ENCODE measurements at places on chromosomes 1 and 21.
A peak's percentile ranks its signal among the peaks of the same experiment; 100 is the strongest.

GRCh38 chr1:210376836-210377372 lies 48.2 kb downstream of the HHAT start:
- no peak for DNase-seq

DNA sequence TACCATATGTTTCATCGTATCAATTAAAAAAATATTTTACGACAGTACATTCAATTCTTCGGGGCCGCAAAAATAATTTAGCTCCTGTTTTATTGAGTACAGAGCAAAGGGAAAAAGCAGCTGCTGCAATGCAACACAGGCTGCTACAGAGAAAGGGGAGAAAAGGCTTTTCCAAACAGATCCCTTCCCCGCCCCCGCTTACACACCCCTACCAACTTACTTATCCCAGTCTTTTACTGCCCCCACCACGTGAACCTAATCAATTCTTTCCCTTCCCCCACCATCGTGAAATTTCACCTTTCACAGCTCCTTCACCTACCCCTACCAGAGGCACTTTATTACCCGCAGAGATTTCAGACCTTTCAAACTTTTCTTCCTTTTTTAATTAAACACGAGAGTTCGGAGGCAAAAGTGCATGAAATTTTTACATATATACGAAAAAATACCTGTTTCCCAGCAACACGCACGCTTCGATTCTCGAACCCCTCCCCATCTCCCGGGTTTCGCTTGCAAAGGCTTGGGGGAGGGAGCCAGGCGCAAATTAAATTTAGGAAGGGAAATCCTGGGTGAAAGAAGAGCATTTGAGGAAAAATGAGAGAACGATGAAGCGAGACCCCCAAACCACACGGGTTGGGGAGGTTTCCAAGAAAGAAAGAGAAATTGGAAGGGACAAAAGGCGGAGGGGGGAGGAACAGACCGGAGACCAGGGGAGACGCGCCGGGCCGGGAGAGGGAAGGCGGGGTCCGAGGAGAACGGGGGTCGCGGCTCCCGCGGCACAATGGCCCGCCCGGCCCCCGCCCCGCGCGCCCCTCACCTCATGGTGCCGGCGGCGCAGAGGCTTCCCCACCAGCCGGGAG lies 823 bp downstream of the ENAH start:
- no peak for DNase-seq

GRCh38 chr1:206909161-206909882 lies 12.1 kb downstream of the IL24 start:
- peak; percentile 94 for DNase-seq

DNA sequence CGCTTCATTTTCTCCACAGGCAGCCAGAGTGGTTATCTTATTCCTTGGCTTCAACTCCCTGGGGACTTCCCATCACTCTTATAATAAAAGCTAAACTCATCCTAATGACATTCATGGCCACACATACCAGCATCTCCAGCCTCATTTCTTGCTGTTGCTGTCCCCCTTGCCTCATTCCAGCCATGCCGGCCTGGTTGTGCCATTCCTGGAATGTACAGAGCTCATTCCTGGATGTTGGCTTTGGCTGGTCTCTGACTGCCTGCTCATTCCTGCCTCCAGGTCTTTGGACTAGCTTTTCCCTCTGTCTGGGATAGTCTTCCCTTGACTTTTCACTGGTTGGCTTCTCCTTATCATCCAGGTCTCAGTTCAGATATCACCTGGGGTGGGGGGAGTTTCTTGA lies 2.4 kb upstream of the PEF1 start:
- peak; percentile 76 for DNase-seq

DNA sequence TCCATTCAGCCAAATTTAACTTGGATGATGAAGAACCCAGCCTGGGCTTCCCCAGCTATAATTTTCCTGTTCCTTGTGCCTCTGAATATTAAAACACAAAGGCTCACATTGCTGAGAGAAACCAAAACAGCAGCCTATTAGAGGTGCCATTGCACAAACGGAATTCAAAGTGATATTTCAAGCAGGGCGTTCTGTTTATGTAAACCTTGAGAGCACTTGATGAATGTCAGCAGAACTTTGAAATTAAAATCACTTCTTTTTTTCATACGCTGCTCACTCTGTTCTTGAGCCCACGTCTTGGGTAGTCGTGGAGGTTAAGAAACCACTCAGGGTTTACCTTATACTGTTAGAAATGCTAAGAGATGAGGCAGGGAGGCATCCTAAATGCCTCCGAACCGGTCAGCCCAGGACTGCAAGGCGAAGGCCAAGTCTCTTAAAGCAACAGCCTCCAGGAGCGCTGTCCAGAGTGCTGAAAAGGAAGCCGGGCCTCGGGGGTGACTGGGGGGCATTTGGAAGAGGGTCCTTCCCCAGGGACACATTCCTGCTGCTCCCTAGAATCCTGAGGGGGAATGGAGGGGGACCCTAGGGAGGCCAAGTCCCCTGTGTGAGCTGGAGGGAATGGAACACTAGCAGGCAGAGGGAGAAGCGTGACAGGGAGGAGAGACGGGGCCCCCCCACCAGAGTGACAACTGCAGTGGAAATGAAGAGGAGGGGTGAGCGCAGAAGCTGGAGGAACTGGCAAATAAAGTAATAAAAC lies 154.8 kb upstream of the VAMP3 start:
- no peak for DNase-seq

- DNase-seq = no peak
These were observed 99.2 kb upstream of the PALMD start for GRCh38 chr1:99546432-99547416.

DNA sequence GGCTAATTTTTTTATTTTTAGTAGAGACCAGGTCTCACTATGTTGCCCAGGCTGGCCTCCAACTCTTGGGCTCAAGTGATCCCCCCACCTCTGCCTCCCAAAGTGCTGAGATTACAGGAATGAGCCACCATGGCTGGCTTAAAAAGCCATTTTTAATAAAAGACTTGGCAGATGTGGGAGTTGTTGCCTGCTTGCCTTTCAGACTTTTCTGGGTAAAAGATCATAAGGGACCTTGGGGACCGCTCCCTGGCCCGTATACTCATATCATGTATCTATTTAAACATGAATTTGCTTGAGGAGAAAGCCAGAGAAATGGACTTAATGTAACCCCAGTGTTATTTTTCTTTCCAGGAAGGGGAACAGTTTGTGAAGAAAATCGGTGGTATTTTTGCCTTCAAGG lies 23.4 kb upstream of the PODN start:
- DNase-seq = no peak

All from breast epithelium (tissue), 4 donors.